SJCRH30 (cell line): ENCODE measurements at places on chromosomes 7 and 10. TPM values are rescaled to one million over a fixed set of nuclear protein-coding genes. Genes with fewer than 3 reads are reported as not detected.

The FEZF1 gene
- not detected in 2 replicates for total RNA-seq

DNA sequence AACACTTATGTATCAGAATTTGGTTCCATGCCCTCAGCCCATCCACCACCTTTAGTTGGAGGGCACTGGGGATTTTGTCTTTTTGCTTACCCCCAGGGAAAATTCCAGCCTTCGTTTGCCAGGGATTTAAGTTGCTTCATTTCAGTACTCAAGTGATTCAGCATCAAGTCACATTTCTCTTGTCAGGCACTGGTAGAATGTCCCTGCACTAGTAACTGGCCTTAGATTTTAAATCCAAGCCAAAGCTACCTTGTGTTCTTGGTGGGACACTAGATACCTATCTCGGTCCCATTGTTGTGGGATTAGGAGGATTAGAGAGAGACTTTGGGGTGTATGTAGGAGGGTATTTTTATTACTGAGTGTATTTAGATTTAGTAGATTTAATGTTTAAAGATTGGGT, 613.1 kb downstream of the SUGCT start:
- H3K4me3 ChIP-seq: no peak overlapping the region
- no peak for DNase-seq
- no peaks in the 10 kb centered on the region for H3K36me3 ChIP-seq
- H3K27me3 ChIP-seq: peaks cover 3% of the 10 kb centered on the region; the same call in 1 of the 2 replicates
- H3K4me1 ChIP-seq: no peaks in the 10 kb centered on the region

DNA sequence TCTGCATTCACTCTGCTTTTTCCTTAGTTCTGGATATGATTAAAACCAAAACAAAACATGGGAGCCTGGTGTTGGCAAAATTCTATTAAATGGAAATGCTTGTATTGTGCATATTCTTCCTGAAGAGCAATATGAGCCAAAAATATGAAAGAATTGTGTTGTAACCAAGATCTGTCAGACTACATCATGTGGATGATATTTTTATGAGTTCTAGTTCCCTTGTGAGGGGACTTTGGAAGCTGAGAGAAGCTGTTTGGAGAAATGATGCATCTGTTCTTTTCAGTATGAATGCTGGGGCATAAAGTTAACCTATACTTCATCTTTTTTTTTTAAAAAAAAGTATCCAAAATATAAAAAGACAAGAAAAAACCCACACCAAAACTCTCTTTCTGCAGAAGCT, 782.7 kb downstream of the ANKRD7 start:
- no peaks in the 10 kb centered on the region for H3K4me1 ChIP-seq
- no peak for DNase-seq
- H3K27me3 ChIP-seq: no peaks in the 10 kb centered on the region; the same call in 1 of the 2 replicates
- H3K4me3 ChIP-seq: no peak overlapping the region
- H3K36me3 ChIP-seq: no peaks in the 10 kb centered on the region
- no peak overlapping the region for H3K27ac ChIP-seq

The PPP1R9A gene
- total RNA-seq: 16.2 and 21.8 TPM in 2 replicates

- no peak overlapping the region for H3K4me3 ChIP-seq
- H3K4me1 ChIP-seq: no peaks in the 10 kb centered on the region
- no peak overlapping the region for H3K27ac ChIP-seq
- no peaks in the 10 kb centered on the region for H3K27me3 ChIP-seq
Observed at GRCh38 chr7:103127006-103127405, 21.9 kb downstream of the NAPEPLD start.

The ETV1 gene
- 45.4 and 49.0 TPM in 2 replicates for total RNA-seq

The CFAP70 gene
- total RNA-seq: 0.12 TPM in 1 of 2 replicates, not detected in the other

- no peak overlapping the region for H3K27ac ChIP-seq
- DNase-seq: no peak
- no peak overlapping the region for H3K4me3 ChIP-seq
- no peaks in the 10 kb centered on the region for H3K36me3 ChIP-seq
Observed at GRCh38 chr7:33193308-33193864, 64.0 kb downstream of the BBS9 start.

DNA sequence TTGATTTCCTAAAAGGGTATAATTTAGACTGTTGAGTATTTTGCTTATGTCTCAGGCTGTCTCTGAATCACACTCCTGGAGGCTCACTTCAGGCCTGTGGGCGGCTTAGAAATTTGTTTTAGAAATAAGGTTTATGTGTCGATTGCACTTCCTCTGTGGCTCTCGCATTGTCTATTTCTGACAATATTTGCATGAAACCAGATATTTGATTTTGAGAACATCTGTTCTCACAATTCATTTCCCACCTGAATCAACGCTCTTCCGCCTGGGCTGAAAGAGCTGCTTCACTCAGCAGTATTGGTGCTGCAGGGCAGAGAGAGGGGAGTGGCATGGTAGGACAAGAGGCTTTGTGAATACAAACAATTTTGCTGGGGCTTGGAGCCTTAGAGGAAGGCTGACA, 262.0 kb downstream of the ADRA2A start:
- H3K36me3 ChIP-seq: no peaks in the 10 kb centered on the region

- no peak overlapping the region for H3K4me3 ChIP-seq
- H3K4me1 ChIP-seq: no peaks in the 10 kb centered on the region
- H3K27ac ChIP-seq: no peak overlapping the region
- H3K36me3 ChIP-seq: no peaks in the 10 kb centered on the region
Observed at GRCh38 chr10:18231480-18231879, 91.3 kb downstream of the CACNB2 start.

The ACADSB gene
- 8.0 and 9.6 TPM in 2 replicates for total RNA-seq

- no peaks in the 10 kb centered on the region for H3K27me3 ChIP-seq
- H3K4me3 ChIP-seq: no peak overlapping the region
- no peaks in the 10 kb centered on the region for H3K36me3 ChIP-seq
- no peak overlapping the region for H3K27ac ChIP-seq
Observed at GRCh38 chr10:131676046-131676799, 224.6 kb upstream of the PPP2R2D start.

The RET gene
- total RNA-seq: 0.02 TPM in 1 of 2 replicates, not detected in the other

The CALD1 gene
- total RNA-seq: 102 and 113 TPM in 2 replicates

DNA sequence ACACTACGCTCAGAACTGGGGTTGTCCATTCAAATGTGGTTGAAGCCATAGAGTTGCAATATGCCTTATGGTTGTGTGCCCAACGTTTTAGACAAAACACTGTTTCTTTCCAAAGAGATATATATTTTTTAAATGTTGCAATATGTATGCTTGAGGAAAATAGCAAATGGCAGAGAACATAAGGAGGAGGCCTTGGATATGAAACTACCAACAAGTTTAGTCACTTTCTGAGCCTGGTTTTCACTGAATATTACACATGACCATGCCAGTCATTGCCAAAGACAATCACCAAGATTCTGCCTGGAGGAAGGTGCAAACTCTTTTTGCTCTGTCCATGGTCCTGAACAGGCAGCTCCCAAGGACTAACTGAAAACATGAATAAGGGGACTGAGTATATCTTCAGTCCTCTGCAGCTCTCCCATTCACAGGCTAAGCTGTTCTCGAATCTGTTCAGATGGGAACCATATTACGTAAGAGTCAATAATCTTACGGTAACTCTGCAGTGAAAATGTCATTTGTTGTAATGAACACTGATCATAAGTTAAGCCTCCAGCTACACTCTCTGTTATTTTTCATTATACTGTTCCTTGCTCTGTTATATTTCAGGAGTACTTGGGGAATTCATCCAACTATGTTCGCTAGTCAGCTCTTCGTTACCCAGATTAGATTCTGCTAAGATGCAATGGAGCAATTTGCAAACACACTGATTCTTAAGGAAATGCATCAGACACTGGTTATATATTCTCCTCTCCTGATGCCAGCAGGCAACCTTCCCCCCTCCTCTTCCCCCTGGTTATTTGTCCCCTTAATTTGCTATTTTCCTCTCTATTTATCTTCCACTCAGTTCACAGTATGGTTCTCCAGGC, 90.7 kb upstream of the C1QL3 start:
- H3K36me3 ChIP-seq: no peaks in the 10 kb centered on the region
- H3K4me3 ChIP-seq: no peak overlapping the region
- peak; percentile 74 for DNase-seq
- H3K4me1 ChIP-seq: no peaks in the 10 kb centered on the region
- H3K27ac ChIP-seq: no peak overlapping the region

The CUBN gene
- total RNA-seq: 0.34 and 2.6 TPM in 2 replicates

DNA sequence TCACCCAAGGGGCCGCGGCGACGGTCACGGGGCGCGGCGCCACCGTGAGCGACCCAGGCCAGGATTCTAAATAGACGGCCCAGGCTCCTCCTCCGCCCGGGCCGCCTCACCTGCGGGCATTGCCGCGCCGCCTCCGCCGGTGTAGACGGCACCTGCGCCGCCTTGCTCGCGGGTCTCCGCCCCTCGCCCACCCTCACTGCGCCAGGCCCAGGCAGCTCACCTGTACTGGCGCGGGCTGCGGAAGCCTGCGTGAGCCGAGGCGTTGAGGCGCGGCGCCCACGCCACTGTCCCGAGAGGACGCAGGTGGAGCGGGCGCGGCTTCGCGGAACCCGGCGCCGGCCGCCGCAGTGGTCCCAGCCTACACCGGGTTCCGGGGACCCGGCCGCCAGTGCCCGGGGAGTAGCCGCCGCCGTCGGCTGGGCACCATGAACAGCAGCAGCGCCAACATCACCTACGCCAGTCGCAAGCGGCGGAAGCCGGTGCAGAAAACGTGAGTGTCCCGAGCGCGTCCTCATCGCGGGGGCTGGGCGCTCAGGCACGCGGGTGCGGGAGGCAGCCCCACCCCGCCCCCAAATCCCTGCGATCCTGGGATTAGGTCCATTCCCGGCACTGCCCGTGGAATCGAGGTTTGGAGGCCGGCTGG, 509 bp downstream of the AHR start:
- H3K27me3 ChIP-seq: no peaks in the 10 kb centered on the region
- DNase-seq: no peak
- no peak overlapping the region for H3K27ac ChIP-seq
- no peaks in the 10 kb centered on the region for H3K4me1 ChIP-seq

The NEBL gene
- 0.08 and 0.20 TPM in 2 replicates for total RNA-seq

- H3K4me3 ChIP-seq: peak overlapping the region; percentile 83
- peaks cover 3% of the 10 kb centered on the region for H3K4me1 ChIP-seq
- H3K36me3 ChIP-seq: no peaks in the 10 kb centered on the region
- H3K27me3 ChIP-seq: no peaks in the 10 kb centered on the region
- peak; percentile 77 for DNase-seq
Observed at GRCh38 chr10:91409069-91409868, 875 bp upstream of the HECTD2 start.

DNA sequence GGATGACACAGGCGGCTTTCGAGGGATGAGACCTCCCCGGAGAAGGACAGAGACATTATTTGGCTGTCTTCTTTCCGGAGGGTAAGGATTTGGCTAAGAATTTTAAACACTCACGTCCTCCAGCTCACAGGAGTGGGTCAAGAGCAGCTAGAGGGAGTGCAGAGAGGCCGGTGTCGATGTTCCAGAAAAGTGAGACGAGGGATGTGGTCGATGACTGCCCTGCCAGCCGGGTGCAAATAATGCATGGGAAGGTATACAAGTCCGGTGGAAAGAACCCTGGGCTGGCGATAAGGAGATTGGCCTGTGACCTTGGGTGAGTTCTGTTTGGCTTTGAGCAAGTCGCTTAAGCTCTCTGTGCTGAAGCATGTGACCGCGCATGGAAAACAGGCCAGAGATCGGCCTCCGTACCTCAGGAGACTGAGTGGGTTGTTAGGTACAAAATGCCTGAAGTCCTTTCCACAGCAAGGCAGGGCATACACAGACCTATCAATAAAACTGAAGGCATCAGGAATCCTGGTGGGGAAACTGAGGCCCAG, 149.1 kb downstream of the UBE2H start:
- no peak overlapping the region for H3K4me3 ChIP-seq
- H3K4me1 ChIP-seq: peaks cover 5% of the 10 kb centered on the region; the same call in 1 of the 2 replicates
- no peaks in the 10 kb centered on the region for H3K36me3 ChIP-seq
- DNase-seq: no peak

- no peak overlapping the region for H3K27ac ChIP-seq
- H3K36me3 ChIP-seq: no peaks in the 10 kb centered on the region
- DNase-seq: no peak
- H3K27me3 ChIP-seq: no peaks in the 10 kb centered on the region
- no peaks in the 10 kb centered on the region for H3K4me1 ChIP-seq
Observed at GRCh38 chr10:47020471-47020870, 109.2 kb downstream of the PTPN20 start.

- no peak overlapping the region for H3K27ac ChIP-seq
- DNase-seq: no peak
- no peaks in the 10 kb centered on the region for H3K36me3 ChIP-seq
- H3K27me3 ChIP-seq: no peaks in the 10 kb centered on the region
- no peak overlapping the region for H3K4me3 ChIP-seq
Observed at GRCh38 chr10:132881186-132881920, 61.0 kb downstream of the CFAP46 start.

DNA sequence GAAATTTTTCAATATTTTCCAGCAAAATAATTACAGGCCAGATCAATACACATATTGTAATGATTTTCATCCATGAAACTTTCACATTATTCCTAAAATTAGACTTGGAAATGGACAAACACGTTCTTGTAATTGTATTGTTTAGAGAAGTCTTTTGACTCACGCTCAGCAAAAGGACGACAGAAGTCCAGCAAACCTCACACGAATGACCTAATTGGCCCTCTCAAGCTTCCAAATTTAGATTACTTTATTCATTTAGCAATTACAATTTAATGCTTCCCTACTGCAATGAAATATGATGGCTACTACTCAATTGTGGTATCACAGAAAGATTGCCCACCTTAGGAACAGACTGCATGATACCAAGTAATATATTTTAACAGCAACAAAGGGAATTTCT, 702.2 kb downstream of the MAGI2 start:
- H3K4me3 ChIP-seq: no peak overlapping the region
- H3K27ac ChIP-seq: no peak overlapping the region
- H3K36me3 ChIP-seq: no peaks in the 10 kb centered on the region
- no peaks in the 10 kb centered on the region for H3K27me3 ChIP-seq

GRCh38 chr10:26621889-26622711, 75.4 kb upstream of the PDSS1 start:
- H3K27ac ChIP-seq: no peak overlapping the region
- no peaks in the 10 kb centered on the region for H3K36me3 ChIP-seq
- H3K4me1 ChIP-seq: no peaks in the 10 kb centered on the region
- H3K27me3 ChIP-seq: peaks cover 4% of the 10 kb centered on the region; the same call in 1 of the 2 replicates
- no peak for DNase-seq
- H3K4me3 ChIP-seq: no peak overlapping the region
